Stromal cell of bone marrow (primary cell): ENCODE measurements at places on chromosomes 6 and 20.

DNA sequence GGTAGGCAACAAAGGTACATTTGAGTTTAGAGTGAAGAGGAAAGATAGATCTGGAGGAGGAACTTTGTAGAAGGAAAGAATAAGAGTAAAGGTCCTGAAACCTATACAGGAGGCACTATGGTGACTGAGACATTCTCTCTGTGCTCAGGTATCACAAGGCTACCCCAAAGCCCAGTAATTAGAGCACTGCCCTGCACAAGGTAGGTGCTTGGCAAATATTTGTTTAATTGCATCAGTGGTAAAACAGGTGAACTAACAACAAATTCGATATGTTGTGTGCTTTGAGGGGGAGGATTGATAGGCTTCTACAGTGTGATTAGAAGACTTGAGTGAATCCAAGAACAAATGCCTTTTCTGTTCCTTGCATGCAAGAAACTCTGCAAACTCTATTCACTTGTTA lies 6.8 kb upstream of the TSHZ2 start:
- no peak for DNase-seq

DNA sequence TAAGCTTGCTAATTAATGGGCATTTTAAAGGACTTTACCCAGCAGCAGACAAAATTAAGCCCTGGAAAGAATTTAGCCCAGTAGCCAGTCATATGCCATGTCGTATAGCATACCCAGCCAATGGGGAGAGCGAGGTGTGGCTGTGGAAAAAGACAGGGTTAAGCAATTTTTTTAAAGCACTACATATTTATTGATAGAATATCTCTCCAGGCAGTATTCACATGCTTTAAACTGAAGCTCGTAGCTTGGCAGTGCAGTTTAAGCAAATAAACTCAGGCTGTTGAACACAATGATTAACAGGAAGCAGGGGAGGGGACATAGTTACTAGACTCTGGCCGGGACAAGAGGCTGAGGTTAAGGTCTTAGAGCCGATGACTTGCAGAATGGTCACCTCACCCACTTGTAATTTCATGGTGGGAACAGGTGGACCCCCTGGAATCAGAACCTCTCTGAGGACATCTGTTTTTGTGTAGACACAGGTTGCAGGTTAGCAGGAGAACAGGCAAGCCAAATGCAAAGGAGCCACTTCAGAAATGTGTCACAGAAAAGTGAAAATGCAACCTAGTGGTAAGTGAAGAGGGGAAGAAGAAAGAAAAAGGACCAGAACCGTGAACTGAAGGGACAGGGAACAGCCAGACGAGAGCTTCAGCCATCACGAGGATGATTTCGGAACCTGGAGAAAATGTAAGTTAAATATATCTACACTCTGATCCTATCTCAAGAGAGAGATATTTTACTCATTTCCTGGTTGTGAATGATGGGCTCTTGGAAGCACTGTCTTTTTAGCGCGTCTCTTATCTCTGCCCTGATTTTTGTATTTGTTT lies 7.2 kb downstream of the GCNT2 start:
- DNase-seq, result no peak

DNA sequence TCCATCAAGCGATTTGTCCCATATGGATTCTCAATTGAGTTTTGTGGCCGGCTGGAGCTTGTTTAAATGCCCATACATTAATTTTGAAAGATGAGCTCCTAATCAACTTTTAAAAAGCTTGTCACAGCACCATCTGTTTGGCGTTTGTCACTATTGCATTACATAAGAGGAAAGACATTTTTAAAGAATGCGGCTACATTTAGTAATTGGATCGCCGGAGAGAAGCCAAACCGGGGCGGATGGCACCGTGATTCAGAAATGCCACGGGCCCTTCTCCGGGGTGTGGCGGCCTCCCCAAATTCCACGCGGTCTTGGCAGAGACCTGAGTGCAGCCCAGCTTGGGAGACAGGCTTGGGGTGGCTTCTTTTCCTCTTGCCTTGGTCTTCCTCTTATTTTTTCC lies 67.7 kb upstream of the ZNFX1 start:
- peak; percentile 23 for DNase-seq

- no peak for DNase-seq
Observed at GRCh38 chr6:76275746-76276145, 203.3 kb upstream of the IMPG1 start.

DNA sequence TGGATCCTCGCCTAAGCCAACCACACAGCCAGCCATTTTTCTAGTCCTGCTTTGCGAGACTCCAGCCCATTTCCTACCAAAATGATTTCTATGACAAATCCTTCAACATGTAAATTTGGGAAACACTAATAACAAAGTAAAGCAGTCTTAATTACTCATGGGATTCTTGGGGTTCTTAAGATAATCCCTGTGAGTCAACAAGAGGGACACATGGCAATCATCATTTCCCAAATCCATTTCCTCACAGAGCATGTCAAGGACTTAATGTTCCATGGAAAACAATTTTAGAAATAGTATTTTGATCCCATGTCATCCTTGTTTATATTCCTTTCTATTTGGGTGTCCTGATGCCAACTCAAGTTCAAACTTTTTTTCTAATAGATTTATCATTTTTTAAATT lies 322.7 kb upstream of the NOX3 start:
- no peak for DNase-seq

- no peak for DNase-seq
Observed at GRCh38 chr6:135283926-135284325, 102.8 kb downstream of the MYB start.

- no peak for DNase-seq
Observed at GRCh38 chr6:109238396-109238795, 143.1 kb downstream of the CEP57L1 start.

- DNase-seq, result no peak
Observed at GRCh38 chr6:34001706-34002621, 143.9 kb downstream of the GRM4 start.

DNA sequence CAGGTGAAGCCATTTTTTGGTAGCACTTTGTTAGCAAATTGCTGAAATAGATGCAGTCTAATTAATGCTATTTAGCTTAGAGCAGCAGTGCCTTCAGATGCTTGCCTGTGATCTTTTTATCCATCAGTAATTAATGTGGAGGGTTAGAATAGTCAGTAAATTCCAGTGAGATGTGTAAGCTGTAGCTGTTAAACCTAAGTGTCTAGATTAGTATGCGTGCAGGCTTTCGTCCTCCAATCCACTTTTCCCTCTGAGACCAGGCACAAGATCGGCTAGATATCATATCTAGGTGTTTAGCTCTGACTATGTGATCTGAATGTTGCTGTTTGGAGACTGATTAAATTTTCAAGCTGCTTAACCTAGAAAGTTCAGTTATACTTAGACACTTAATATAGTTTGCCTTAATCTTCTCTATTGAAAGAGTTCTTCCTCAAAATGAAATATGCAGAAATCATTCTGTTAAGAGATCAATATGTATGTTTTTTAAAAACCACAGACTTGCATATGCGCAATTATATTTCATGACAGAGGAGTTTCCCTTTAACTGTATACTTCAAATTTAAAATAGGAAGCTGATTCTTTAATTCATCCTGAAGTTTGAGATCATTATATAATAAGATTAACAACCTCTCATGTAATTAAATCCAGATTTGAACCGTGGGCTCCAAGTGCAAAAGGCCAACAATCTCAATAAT lies 41.2 kb downstream of the XRN2 start:
- no peak for DNase-seq

GRCh38 chr6:26295691-26296555 lies 69.1 kb upstream of the BTN3A2 start:
- DNase-seq, result no peak

- peak; percentile 40 for DNase-seq
Observed at GRCh38 chr6:18389479-18389878, 2.3 kb downstream of the RNF144B start.

DNA sequence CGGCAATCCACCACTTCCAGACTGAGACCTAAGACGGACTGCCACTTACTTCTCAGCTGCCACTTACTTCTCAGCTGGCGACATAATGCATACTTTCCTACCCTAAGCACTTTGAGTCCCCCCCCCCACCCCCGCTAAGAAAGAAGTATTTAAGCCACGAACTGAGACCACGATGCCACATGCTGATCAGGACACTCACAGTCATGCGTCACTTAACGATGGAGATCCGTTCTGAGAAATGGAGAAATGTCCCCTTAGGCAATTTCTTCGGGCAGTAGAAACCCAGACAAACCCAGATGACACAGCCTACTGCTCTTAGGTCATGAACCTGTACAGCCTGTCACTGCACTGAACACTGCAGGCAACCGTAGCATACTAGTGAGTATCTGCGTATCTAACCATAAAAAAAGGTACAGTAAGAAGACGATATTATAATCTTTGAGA lies 690 bp downstream of the IFNGR1 start:
- DNase-seq, result no peak

DNA sequence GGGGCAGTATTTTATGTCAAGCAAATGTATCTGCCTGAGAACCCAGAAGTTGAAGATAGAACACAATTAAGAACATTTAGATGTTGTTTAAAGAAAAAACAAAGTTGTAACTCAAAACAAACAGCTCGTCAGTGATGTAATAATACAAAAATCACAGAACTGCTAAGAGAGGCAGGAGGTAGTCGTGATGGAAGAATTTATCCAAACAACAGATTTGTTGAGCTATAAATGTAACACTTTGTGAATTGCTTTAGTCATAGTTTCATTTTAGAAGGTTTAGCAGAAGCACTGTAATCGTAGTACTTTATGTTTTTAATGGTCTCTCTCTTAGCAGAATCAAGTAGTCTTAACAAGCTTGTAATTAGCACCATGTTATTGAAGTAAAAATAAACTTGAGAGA lies 73.6 kb downstream of the SCAF8 start:
- DNase-seq, result no peak

DNA sequence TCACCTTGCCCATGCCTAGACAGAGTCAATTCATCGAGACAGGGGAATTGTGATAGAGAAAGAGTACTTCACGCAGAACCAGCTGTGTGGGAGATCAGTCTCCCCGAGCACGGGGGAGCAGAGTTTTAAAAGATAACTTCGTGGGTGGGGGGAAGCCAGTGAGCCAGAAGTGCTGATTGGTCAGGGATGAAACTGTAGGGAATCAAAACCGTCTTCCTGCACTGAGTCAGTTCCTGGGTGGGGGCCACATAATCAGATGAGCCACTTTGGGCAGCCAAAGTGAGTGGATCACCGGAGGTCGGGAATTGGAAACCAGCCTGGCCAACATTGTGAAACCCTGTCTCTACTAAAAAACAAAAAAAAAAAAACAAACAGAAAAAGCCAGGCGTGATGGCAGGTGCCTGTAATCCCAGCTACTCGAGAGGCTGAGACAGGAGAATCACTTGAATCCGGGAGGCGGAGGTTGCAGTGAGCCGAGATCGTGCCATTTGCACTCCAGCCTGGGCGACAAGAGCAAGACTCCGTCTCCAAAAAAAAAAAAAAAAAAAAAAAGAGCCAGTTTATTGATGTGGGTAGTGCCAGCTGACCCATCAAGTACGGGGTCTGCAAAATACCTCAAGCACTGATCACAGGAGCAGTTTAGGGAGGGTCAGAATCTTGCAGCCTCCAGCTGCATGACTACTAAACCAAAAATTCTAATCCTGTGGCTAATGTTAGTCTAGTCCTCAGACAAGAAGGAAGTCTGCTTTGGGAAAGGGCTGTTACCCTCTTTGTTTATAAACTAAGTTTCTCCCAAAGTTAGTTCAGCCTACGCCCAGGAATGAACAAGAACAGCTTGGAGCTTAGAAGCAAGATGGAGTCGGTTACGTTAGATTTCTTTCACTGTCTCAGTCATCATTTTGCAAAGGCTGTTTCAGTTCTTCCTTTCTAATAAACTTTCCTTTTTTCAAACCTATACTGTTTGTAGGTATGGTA lies 3.9 kb upstream of the TRIM39 start:
- DNase-seq, result peak; percentile 28

GRCh38 chr6:105553171-105553570 lies 150.3 kb upstream of the PREP start:
- DNase-seq, result no peak

GRCh38 chr6:116695401-116695800 lies 14.4 kb downstream of the KPNA5 start:
- DNase-seq, result no peak

GRCh38 chr6:136823128-136823660 lies 802 bp downstream of the PEX7 start:
- DNase-seq, result no peak

GRCh38 chr6:36836111-36837021 lies 2.9 kb downstream of the CPNE5 start:
- no peak for DNase-seq

DNA sequence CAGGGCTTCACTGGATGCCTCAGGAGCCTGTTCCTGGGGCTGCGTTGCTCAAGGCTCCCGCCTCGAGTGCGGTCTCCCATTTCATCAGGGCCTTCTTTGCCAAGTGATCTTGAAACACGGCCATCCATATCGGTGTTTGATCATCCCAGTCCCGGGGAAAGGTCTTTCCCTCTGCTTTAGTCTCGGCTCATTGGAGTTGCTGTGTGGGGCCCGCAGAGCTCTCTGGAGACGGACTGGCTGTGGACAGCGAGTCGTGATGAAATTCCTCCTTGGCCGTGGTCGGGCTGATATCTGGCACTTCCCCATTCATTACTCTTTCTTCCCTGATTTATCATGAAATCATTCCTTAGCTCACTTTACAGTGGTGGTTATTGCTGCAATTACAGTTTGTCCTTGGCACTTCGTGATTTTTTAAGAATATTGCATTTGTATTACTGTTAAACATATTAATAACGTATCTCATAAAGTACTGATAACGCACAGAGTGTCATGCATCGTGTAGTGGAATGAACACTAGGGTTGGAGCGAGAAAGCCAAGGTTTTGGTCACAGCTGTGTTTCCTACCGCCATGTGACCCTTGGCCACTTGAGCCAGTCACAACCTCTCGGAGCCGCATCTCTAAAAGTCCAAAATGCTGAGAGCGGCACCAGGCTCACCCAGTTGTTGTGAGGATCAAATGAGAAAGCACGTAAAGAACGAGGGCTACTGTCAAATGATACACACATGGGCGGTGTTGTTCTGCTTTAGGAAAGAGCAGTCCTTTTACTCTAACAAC lies 71.8 kb downstream of the MTHFD1L start:
- no peak for DNase-seq

GRCh38 chr6:100889351-100889750 lies 8.2 kb upstream of the ASCC3 start:
- DNase-seq, result no peak

GRCh38 chr6:87700397-87701343 lies 1.4 kb downstream of the AKIRIN2 start:
- peak; percentile 61 for DNase-seq

DNA sequence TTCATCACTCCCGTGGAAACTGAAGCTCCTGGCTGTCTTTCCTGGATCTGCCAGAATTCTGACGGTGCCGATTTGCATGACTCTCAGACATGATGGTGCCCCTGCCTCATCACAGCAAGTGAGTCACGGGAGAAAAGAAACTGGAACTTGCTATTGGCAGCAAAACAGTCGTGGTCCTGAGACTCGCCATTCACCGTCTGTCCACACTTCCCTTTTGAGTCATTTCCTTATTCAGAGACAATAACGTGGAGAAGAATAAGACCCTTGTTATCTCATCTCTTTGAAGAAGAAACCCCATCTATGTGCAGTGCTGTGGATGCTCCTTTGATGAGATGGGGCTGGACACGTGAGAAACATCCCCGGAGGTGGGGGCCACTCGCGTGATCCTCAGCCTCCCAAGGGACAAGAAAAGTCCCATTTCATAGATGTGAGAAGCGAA lies 4.2 kb downstream of the GPR31 start:
- DNase-seq, result peak; percentile 8
